ENCODE measurements at places on chromosomes 12 and 14. TPM values are rescaled to one million over a fixed set of nuclear protein-coding genes. Genes with fewer than 3 reads are reported as not detected.

TAS2R43 gene
- 0.29 TPM for total RNA-seq

CCDC175 gene
- total RNA-seq = not detected

IL26 gene
- total RNA-seq = not detected

ESPL1 gene
- total RNA-seq = 20.2 TPM

DNA sequence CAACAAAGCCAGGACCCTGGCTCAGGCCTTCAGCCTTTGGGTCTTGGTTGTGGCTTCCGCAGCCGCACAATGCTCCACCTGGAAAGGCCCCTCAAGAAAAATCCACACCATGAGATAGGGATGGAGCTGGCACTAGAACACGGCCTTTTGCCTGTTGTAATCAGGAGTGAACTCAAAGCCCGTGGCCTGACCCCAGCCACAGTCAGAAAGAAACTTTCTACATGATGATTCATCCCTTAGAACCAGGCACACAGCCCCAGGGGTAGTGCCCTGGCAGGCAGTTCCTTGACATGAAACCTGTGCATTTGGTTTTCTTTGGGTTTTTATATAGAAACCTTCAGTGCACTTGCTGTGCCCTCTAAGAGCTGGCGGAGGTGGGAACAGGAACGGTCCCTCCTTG lies 5.1 kb downstream of the CLMN start:
- H3K36me3 ChIP-seq = no peaks in the 10 kb centered on the region
- H3K4me3 ChIP-seq = no peak overlapping the region
- H3K27ac ChIP-seq = no peak overlapping the region
- DNase-seq = no peak
- no peaks in the 10 kb centered on the region for H3K27me3 ChIP-seq

DNA sequence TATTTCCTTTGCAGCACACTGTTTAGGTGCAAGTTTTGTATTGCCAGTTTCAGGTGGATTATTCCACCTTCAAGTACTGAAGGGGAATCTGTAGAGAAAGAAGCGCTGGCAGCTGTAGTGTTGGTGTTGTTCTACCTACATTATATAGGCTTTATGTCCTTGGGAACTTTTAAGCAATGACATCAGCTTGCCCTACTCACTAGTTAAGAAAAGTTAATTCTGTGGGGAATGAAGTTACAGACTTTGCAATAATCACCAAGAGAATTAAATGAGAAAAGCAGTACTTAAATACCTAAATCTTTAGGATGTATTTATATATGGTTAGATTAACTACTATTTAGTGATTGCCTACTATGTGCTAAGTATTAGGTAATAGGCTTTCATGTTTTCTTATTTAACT lies at the start of gene OR4E1:
Gene OR4E1, minus strand, starts transcription at position 101 of the 400 bp plus-strand sequence. CDS start 2,883 bp downstream, outside the sequence.
- no peak within 1 kb of the TSS for H3K27ac ChIP-seq
- no peak within 1 kb of the TSS for H3K4me3 ChIP-seq
- H3K4me1 ChIP-seq = peaks cover 9% of the 10 kb centered on the region
- H3K27me3 ChIP-seq = no peaks in the 10 kb centered on the region
- DNase-seq = no peak

GRCh38 chr14:64159588-64159987 lies 134.6 kb downstream of the ESR2 start:
- peaks cover 13% of the 10 kb centered on the region for H3K36me3 ChIP-seq
- H3K27ac ChIP-seq = no peak overlapping the region
- H3K4me3 ChIP-seq = no peak overlapping the region
- DNase-seq = no peak
- no peaks in the 10 kb centered on the region for H3K4me1 ChIP-seq

GRCh38 chr14:68815298-68816182 lies 22.7 kb upstream of the ZFP36L1 start:
- peak overlapping the region; percentile 85 for H3K27ac ChIP-seq
- no peak for DNase-seq

- no peak for DNase-seq
- H3K4me1 ChIP-seq = no peaks in the 10 kb centered on the region
- no peak overlapping the region for H3K27ac ChIP-seq
Measured at GRCh38 chr14:84042992-84043391, 1487.0 kb upstream of the FLRT2 start.

GRCh38 chr12:95059984-95060383 lies 13.4 kb downstream of the NR2C1 start:
- no peaks in the 10 kb centered on the region for H3K4me1 ChIP-seq
- H3K36me3 ChIP-seq = peaks cover 73% of the 10 kb centered on the region
- H3K4me3 ChIP-seq = no peak overlapping the region
- DNase-seq = no peak

Measured in SJSA1 (cell line).